ENCODE measurements at places on chromosomes 2 and 18.

DNA sequence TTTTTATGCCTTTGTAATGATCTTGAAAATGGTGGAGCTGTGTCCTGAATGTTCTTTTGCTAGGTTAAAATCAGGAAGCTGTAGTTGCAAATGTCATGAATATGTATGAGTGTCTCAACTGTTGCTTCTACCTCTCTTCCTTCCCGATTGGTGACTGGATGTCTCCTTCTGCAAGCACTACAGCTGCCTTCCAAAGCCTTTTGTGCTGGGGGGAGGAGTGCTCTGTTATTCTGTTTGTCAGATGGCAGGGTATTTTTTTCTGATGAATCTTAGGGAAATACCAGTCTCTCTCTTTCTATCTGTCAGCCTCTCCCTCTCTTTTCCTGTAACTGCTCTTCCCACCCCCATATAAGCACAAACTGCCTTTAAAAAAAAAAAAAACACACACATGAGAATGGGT is 1396.3 kb upstream of the CELF4 start:
- DNase-seq, result no peak

DNA sequence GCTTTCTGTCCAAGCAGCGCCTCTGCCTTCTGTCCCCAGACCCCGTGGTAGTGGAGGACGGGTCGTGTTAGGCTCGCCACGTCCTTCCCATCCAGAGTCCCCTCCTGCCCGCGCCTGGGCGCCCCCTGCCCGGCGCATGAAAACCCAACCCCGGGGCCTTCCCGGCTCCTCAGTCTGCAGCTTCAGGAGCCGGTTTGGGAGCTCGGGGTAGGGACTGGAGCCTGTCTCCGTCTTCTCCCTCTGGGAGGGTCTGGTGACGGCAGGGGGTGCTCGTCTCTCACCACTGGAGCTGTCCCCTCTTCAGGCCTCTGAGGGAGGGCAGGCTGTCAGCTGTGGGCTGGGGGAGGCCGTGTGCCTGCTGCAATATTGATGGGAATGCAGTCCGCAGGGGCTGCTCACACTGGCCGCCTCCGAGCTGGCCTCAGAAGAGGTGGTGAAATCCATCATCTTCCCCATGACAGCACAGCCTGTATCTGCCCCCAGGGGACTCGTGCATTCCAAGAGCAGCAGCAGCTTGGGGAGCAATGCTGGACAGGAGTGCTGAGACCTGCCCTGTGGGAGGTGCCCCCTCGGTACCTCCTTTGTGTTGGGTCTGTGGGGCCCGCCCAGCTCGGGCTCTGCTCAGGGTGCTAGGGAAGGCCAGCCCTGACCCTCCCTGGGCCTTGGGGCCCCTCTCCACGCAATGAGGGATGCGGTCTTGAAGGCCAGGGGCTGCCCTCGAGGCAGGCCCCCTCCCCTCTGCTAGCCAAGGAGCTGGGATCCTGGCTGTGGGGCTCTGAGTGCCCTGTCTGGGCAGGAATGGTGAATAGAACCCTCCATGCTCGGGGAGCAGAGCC is 17.8 kb upstream of the KLHL30 start:
- DNase-seq, result no peak

- no peak for DNase-seq
These were observed 191.1 kb downstream of the SETBP1 start for GRCh38 chr18:44871771-44872170.

DNA sequence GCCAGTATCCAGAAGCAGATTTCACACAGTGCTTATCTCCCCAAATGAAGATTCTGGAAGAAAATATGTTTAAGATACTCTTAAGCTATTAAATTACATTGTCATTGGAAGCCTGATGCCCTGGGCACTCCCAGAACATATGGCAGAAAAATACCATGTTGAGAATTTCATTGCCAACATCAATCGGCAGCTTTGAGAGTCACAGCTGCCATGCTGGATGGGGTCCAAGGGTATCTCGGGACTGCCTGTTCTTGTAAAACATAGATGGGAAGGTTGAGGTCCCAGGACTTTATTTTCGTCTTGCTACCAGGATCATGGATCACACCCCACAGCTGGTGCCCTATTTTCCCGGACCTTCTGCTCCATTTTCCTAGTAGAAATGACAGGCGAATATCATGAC is 632.5 kb downstream of the SUCLG1 start:
- DNase-seq, result no peak

DNA sequence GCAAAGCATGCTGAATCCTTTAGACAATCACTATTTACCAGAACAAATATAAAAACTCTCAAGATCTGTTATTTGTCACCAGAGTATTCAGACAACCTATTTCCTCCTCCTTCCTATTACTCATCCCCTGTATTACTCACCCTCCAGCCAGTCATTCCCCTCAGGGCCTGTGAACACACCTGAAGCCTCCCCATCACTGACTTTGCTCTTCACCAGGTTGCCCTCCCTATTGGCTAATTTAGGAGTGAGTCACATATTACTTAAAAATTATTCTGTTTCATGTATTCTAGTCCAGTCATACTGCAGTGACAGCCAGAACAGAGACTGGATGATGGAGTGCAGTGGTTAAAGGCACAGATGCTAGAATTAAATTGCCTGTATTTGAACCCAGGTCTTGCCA is 3.7 kb upstream of the ATG16L1 start:
- DNase-seq, result no peak

- no peak for DNase-seq
These were observed 108.4 kb upstream of the RMDN2 start for GRCh38 chr2:37816686-37817085.

GRCh38 chr2:159497256-159497655 is 119.1 kb downstream of the BAZ2B start:
- peak; percentile 15 for DNase-seq

GRCh38 chr2:98833172-98833916 is 102.4 kb upstream of the MGAT4A start:
- DNase-seq, result no peak

DNA sequence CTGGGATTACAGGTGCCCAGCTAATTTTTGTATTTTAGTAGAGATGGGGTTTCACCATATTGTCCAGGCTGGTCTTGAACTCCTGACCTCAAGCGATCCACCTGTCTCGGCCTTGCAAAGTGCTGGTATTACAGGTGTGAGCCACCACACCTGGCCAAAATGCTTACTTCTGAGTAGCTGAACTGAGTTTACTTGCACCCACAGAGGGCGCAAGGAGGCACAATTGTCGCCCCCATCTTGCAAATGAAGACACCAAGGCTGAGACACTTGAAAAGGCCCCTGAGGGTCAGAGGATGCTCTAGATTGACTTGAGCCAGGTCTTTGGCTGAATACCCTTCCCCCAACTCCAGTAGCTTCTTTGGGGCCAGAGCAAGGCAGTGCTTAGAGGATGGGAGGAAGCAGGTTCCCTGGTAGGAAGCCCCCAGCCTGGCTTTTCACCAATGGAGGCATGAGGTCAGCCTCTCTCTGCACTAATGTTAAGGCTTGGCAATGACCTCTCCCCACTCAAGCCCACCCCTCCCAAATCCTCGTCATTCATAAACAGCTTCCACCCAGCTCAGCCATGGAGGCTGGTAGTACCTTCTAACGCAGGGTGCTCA is 14.5 kb upstream of the KIF1A start:
- DNase-seq, result no peak

DNA sequence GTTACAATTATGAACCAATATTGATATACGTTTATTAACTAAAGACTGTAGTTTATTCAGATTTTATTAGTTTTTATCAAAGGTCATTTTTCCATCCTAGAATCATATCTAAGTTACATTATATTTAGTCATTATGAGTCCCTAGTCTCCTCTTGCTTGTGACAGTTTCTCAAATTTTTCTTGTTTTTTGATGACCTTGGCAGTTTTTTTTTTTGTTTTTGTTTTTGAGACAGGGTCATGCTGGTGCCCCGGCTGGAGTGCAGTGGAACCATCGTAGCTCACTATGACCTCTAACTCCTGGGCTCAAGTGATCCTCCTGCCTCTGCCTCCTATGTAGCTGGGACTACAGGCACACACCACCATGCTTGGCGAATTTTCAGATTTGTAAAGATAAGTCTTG is 18.3 kb upstream of the SLC39A10 start:
- DNase-seq, result no peak

DNA sequence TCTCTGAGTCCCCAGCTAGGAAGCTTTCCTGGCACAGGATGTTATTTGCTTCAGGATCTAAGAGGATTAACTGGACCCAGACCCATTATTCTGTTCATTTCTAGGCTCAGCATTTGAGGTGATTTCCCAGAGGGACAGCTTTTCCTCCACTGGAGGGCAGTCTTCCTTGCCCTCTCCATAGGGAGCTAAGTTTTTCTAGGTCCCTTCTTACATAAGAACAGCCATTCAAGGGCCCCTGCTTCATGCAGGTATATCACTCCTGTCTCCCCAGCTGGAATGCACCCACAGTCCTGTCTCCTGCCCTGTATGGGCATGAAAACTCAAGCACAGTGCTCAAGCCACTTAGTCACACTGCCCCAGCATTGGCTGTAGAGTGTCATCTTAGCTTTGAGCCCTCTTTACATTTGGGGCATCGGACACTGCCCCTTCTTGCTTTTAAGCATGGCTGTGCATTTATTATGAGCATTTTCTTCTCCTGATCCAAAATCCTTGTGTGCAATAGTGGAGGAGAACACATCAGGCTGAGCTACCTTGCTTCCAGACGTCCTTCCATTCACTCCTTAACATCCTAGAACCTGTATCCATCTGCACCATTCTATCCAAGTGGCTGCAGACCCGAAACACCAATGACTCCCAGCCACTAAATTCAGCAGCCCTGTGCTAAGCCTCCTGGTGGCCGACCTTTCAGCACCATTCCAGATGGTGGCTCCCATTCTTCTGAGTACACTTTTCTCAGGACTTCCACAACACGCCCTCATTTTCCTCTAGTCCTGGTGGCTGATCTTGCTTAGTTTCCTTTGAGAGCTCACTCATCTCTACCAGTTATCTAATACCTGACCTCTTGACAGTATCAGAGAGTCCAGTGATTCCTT is 80.0 kb downstream of the COPS8 start:
- no peak for DNase-seq

- DNase-seq, result no peak
These were observed 111.3 kb downstream of the HDAC4 start for GRCh38 chr2:239289545-239289944.

DNA sequence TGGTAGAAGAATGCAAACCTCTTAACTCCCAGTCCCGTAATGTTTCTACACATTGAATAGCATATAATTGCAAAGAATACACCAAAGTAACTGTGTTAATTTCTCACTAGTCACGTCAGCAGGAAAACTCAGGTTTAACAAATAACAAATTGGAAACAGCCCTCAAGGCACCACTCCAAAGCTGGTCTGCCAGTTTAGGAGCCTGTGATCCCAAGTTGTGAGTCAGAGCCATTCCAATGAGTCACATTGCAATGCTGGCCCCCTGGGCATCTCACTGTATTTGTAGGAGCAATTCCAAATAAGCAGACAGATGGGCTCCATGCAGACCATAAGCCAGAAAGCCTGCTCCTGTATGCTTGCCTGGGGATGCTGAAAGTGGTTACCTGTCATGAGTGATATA is 143.2 kb upstream of the SETBP1 start:
- DNase-seq, result no peak

DNA sequence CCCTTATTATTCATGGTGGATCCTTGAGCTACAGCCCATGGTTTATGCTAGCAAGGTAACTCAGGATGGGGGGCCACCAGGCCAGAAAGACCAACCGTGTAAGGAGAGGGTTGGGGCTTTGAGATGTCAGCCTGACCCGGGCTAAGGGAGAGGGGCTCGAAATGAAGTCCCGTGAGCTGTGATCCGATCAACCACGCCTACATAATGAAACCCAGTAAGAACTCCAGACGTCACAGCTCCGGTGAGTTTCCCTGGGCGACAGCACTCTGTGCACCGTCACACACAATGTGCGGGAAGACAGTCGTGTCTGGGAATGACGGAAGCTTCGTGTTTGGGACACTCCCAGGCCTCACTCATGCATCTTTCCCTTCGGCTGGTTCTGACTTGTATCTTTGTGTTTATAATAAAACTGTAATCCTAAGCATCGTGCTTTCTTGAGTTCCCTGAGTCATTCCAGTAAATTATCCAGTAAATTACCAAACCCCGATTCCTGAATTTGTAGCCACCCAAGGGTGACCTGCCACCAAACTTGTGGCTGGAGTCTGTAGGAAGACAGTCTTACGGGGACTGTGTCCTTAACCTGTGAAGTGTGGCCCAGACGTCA is 44.2 kb downstream of the CYP27C1 start:
- no peak for DNase-seq

GRCh38 chr2:234468503-234468902 is 28.4 kb downstream of the ARL4C start:
- no peak for DNase-seq

DNA sequence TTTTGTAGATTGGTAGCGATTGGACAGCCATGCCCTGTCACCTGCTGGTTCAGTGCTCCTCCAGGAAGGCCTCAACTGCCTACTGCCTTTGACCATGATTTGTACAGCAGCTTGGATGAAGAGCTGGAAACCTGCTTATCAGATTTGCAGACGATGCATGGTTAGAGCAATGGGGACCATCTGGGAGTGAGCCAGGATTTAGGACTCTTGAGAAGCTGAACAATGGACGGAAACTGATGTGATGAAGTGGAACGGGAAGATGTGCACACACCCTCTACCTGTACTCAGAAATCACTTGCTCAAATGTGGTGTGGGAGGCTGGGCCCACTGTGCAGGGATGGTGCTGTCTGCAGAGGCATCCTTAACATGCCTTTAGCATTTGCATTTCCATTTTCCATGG is 57.2 kb downstream of the NCK2 start:
- DNase-seq, result no peak

DNA sequence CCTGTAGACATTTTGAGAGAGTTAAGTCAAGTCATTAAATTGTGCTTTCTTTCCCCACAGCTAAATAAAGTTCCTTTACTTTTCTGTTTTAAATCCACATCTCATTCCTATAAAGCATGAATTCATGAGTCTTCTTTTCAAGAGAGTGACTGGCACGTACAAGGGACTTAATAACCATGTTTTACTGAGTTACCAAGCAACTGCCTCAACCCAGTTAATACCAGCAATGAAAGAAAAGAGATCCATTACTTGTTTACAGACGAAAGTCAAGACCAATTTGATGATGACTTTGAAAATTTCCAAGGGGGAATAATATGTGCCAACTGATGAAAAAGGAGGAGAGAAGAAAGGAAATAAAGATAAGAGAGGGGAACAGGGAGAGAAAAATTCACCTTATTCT is 1082.5 kb upstream of the GYPC start:
- DNase-seq, result no peak

DNA sequence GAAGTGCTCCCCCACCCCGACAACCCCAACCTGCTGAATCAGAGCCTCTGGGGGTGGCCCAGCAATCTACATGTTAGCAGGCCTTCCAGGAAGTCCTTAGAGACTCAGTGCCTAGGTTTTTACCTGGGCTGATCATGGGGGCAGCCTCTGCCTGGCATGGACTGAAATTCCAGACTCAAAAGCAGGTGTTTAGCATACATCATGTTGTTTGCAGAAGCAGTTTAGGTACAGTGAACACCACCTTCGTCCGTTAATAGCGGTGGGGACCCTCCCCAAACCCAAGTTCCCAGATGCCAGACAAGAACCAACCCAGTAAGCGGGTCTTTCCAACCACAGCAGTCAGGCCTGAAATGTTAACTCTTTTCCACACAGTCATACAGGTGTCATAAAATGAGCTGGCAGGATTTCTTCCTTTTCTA is 26.4 kb upstream of the GALR1 start:
- no peak for DNase-seq

- no peak for DNase-seq
These were observed 167.9 kb downstream of the HRH4 start for GRCh38 chr18:24628326-24628725.

- DNase-seq, result no peak
These were observed 101.8 kb upstream of the ARL5A start for GRCh38 chr2:151930042-151930441.

- DNase-seq, result no peak
These were observed 262.1 kb upstream of the KLHL14 start for GRCh38 chr18:33034945-33035344.

GRCh38 chr2:157312866-157313486 is 12.6 kb downstream of the ERMN start:
- DNase-seq, result no peak
